Stimulated activated CD8-positive, alpha-beta memory T cell treated with anti-CD3 and anti-CD28 coated beads, Interleukin-4, amount 100 ng/mL, for 4 hours (primary cell): ENCODE measurements at places on chromosomes 5 and 9.

DNA sequence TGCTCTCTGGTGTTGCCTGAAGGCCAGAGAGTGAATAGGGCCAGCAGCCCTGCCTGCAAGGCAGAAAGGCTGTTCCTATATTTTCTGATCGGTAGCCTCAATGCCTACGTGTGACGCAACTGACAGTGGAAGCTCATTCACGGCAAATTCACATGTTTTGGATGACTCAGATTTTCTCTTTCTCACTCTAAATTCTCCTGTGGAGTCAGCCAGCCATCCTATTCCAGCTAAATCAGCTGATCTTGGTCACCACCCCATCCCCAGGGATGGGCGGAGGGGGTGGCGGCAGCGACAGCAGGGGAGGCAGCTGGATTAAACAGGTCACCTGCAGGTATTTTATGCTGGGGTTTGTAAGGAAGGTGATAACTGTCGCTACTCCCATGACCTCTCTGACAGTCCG, 52.3 kb downstream of the ZNF510 start:
- no peak for DNase-seq

GRCh38 chr5:13934921-13935320, 9.6 kb downstream of the DNAH5 start:
- DNase-seq: no peak

- DNase-seq: no peak
Measured at GRCh38 chr5:180235846-180236245, 26.8 kb upstream of the RASGEF1C start.

GRCh38 chr5:131548176-131548575, 86.9 kb downstream of the RAPGEF6 start:
- no peak for DNase-seq

DNA sequence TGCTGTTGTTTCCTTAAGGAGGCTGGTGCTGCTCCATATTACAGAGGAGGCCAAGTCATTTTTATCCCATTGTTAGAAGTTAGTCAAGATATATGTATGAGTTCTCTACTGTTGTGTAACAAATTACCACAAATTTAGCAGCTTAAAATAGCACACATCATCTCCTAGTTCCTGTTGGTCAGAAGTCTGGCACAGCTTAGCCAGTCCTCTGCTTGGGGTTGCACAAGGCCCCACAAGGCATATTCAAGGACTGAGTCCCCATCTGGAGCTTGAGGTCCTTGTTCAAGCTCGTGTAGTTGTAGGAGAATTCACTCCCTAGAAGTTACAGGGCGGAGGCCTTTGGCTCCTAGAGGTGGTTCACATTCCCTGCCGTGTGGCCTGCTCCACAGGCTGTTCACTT, 14.7 kb downstream of the MTAP start:
- no peak for DNase-seq

DNA sequence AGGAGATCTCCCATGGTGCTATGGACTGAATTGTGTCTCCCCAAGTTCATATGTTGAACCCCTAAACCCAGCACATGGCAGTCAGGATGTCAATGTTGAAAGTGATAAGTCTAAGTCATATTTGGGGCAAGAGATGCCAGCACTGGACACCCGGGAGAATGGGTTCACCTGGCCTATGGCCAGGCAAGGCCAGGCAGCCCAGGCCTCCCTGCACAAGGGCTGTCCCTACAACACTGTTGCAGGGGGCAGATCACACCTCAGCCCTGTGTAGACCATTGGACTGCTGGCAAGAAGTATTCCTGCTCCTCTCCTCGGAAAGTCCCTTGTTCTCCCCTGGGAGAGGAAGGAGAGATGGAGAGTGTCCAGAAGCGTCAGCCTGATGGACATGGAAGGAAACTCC, 240.5 kb downstream of the GADD45G start:
- DNase-seq: no peak

DNA sequence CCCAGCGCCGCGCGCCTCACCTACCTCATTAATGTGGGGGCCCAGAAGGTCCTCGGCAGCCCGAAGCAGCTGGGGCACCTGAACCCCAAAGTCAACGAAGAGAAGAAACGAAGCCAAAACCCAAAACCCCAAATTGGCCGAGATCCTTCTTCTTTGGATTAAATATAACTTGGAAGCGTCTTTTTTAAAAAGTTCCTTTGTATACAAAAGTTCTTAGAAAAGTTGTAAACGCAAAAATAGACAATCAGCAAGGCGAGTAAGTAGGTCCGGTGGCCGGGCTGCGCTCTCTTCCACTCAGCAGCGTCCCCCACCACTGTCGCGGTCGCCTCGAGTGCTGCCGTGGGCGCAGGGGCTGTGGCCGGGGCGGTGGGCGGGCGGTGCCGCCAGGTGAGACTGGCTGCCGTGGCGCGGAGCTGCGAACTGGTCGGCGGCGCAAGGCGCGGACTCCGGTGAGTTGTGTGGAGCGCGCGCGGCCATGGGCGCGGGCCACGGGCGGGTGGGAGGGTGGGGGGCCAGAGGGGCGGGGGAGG, 360 bp downstream of the KLF4 start:
- DNase-seq: no peak

DNA sequence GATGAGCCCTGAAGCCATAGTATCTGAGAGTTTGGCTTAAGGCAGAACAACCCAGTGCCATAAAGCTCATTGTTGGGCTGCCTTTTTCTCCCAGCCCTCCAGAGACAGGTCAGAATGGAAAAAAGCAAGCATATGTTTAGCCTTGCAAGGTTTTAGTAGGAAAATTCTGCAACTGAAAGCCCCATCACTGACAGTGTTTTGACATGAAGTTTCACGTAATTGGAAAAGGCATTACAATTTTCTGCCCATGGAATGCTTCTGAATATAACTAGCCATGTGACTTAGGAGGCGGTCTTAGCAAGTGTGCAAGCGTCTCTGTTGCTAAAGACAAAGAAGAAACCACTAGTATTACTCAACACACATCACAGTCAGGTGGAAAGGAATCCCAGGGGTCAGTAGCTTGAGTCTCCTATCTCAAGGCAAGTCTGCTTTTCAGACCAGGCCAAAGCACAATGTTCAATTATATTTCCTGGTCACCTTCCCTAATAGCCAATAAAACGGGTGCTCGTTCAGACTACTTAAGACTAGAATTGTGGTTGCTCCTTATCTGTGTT, 117.6 kb downstream of the CARTPT start:
- DNase-seq: no peak

- no peak for DNase-seq
Measured at GRCh38 chr9:113574441-113575262, 111.1 kb downstream of the RGS3 start.

DNA sequence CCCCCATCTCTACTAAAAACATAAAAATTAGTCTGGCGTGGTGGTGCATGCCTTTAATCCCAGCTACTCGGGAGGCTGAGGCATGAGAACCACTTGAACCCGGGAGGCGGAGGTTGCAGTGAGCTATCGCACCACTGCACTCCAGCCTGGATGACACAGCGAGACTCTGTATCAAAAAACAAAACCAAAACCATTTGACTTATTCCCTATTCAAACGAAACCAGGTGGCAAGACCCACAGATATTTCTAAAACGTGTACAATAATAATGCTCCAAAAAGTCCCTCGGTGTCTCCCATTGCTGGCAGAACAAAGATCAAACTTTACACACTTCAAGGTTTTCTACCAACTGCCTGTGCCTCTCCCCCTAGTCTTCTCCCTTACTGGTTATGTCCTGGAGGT, 29.8 kb downstream of the HMGCR start:
- DNase-seq: no peak

DNA sequence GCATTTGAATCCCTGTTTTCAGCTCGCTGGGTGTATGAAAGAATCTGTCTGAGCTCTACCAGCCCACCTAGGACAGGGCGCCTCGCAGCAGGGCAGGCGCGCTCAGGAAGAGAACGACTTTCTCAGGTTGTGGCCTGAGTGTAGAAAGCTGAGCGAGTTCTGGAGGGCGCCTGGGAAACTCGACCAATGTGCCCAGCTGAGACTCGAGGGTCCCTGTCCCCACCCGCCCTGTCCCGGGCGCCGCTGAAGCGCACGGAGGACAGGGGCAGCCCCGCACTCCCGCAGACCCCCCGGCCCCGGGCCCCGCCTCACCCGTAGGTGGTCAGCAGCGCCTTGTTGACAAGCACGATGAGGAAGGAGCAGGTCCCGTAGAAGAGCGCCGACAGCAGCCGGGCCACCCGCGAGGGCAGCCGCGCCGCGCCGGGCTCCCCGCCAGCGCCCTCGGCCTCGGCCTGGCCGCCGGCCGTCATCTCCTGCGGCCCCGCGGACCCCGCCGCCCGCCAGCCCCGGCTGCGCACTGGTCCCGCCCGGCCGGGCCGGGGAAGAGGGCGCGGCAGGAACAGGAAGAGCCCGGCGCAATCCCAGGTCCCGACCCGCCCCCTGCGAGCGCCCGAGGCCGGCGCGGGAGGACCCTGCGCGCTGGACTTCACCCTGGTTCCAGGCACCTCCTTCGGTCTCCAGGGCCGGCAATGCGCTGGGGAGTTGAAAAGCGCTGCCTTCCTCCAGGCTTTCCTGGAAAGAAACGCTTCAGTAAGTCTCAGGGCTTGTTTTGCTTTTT, at the start of gene SLC35D2:
Gene SLC35D2, minus strand, starts transcription at position 547 of the 778 bp plus-strand sequence. Its CDS starts 77 bp downstream, at position 470.
- DNase-seq: no peak

- no peak for DNase-seq
Measured at GRCh38 chr9:38022995-38023394, 46.0 kb downstream of the SHB start.

- DNase-seq: no peak
Measured at GRCh38 chr5:74257645-74258313, 382.7 kb downstream of the ENC1 start.

DNA sequence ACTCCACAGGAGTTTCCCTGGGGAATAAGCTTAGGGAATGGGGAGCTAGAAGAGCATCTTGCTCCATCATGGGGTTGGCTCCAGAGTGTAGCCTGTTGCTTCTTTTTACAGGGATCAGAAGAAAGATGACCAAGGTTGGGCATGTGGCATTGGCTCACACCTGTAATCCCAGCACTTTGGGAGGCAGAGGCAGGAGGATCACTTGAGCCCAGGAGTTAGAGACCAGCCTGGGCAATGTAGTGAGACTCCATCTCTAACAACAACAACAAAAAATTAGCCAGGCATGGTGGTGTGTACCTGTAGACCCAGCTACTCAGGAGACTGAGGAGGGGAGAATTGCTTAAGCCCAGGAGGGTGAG, 18.4 kb downstream of the NUDT2 start:
- DNase-seq: no peak

- no peak for DNase-seq
Measured at GRCh38 chr5:123855609-123856008, 343.6 kb downstream of the CSNK1G3 start.

DNA sequence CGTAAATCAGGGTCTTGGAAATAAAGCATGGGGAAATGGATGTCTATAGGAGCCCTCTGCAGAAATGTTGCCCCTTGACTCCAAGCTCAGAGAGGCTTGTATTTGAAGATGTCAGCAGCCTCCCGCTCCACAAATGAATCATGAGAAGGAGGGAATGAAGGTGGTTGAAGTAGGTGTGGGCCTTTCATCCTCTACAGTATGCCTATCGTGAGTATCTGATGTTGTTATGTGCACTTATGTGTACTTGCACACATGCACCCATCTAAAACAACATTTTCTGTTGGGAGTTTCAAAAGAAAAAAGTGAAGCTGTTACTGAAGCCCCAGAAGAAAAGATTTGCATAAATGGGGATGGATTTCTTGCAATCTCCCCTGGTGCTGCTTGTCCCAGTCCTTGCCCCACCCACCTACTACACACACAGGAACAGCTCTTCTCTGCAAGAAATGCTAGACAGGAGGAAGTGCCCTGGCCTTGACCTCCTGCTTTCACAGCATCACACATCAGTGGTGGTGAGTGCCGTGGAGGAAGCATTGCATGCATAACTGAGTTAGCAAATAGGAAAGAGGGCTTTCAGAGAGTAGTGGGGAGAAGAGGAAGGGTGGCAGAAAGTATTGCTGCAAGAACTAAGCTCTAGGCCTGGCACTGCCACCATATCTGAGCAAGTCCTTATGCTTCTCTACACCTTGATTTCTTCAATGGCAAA, 156.1 kb downstream of the SNX18 start:
- DNase-seq: no peak

DNA sequence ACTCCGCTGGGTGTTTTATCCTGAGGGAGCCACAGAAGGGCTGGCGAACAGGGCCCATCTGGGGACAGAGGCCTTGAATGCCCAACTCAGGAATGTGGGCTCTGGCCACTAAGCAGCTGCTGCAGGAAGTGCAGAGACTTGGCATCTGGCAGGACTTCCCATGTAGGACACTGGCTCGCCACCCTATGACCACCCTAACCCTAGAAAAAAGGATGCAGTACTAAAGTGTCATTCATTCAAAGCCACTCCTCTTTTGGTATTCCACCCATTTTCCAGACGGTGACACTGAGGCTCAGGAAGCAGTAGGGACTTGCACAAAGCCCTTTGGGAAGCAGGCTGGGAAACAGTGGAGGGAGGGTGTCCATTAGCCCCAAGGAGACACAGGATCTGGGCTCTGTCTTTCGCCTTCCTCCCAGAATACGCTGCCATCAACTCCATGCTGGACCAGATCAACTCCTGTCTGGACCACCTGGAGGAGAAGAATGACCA, 3.0 kb downstream of the BBLN start:
- no peak for DNase-seq

DNA sequence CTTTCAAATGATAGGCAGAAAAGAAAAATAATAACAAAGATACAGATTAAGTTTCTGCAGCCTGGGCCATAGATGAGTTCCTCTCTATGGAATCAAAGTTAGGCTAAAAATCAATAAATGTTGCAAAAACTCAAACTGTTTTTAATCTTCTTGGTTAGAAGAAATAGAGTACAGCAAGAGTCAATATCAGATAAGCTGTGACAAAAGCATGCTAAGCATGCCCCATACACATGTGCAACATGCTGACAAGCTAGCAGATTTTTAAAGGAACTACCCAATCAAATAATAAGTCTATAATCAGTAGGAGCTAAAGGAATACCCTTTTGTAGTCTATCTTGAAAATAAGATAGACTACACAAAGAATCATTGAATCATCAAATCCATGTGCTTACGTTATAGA, 6.7 kb downstream of the ERP44 start:
- no peak for DNase-seq

- no peak for DNase-seq
Measured at GRCh38 chr5:154446195-154447088, 645 bp downstream of the SAP30L start.

GRCh38 chr5:114101153-114101552, 260.7 kb upstream of the KCNN2 start:
- no peak for DNase-seq

- no peak for DNase-seq
Measured at GRCh38 chr5:58149345-58149744, 310.5 kb downstream of the PLK2 start.

DNA sequence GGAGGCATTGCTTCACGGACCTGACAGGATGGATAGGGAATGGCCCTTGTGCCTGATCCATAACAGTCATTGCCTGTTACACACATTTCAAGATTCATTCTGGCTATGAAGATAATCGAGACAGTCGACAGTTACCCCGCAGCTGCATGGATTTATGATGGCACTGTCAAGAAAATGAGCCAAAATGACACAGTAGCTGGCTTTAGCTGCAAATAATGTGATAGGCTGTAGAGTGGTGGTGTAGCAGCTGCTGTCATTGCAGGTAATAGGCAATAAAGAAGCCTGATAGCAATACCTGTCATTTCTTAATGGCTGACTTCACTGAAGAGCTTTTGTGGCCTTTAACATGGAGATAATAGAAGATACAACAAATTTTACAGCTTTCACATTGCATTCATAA, 1085.2 kb upstream of the ARRDC3 start:
- DNase-seq: no peak
